ENCODE measurements at places on chromosomes 3 and 15.
A peak's percentile ranks its signal among the peaks of the same experiment; 100 is the strongest.

- DNase-seq = no peak
Observed at GRCh38 chr15:101127506-101128076, 124.3 kb downstream of the CHSY1 start.

- DNase-seq = no peak
Observed at GRCh38 chr15:40487816-40488682, 17.3 kb downstream of the CHST14 start.

DNA sequence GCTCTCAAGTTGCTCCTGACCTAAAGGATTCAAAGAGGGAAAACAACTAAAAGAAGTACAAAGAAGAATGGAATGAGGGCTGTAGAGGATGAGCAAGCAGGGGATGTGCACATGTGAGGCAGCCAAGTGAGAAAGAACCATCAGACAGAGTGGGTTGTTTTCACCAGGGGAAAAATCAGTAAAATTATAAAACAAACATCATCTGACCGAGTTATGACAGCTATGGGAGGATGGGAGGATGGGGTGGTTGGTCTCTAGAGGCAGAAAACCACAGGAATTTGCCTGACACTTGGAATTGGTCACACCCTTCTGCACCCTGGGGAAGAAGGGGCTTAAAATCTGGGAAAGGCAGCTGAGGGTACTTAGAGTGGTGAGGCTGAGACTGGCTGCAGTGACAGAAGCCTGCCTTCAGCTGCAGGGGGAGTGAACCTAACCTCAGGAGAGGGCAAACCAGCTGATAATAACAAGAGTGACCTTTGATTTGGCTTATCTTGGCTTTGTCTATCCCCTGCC, 10.1 kb downstream of the ARHGAP31 start:
- peak; percentile 76 for DNase-seq

DNA sequence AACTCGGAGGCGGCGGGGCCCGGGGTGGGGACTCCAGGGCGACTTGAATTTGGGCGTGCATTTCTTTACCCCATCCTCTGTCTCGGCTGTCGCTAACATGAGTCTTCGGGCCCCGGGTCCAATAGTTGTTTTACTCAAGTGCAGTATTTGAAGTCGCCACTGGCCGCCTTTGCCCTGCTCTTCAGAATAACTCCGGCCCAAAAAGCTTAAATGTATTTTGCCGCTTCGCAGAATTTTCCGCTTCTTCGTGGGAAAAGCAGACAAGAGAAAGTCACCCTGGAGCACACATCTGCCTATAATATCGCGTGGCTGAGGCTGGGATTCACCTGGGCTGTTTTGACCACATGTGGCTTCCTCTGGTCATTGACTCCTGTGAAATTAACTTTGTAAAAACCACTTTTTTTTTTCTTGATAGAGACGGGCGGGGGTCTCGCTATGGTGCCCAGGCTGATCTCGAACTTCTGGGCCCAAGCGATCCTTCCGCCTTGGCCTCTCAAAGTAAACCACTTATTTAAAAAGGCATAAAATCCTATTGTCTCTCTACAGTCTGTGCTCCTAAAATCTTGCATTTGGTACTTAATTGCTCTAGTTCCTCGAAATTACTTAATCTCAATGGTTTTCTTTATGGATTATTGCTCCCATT, 676 bp downstream of the CNOT10 start:
- no peak for DNase-seq

GRCh38 chr3:128187495-128187894, 34.2 kb downstream of the EEFSEC start:
- no peak for DNase-seq

GRCh38 chr3:43238801-43239200, 47.5 kb upstream of the SNRK start:
- DNase-seq = no peak

DNA sequence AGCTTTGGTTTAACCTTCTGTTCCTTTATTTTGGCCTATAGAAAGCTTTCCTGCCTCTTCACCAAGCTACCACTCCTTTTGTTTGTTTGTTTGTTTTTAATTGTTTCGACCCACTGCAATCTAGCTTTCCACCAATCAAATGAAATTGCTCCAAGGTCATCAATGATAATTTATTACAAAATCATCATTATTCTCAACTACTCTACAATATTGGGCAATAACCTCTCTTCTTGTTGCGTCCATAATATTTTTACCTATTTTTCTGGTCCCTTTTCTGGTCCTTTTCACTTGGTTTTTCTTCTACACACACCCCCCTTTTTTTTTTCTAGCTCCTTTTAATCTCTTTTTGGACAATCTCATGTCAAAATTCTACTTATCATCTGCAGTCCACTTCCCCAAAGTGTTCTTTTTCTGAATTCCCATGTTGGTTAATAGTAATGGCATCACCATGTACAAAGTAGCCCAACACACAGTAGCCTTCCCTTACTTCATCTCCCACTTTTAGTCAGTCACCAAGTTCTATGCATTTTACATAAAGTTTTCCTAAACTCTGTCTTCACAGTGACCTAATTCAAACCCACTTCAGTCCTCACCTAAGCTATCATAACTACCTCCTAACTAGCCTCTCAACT, 11.0 kb upstream of the ANKRD28 start:
- no peak for DNase-seq

DNA sequence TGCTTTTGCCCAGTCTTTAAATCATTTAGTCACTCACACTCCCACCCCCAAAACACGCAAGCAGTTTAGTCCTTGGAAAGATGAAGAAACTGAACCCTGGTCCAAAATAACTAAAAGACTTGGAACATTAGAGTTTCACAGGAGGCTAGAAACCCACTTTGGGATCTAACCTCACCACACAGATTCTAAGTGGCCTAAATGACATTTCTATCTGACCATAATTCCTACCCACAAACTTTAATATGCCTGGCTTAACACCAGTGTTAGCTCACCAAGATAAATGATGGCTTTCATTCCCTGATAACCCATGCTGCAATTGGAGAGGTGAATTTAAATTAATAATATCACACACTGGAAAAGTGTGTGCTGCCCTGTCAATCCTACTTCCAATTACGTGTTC, 295.3 kb upstream of the UBE2E2 start:
- no peak for DNase-seq

DNA sequence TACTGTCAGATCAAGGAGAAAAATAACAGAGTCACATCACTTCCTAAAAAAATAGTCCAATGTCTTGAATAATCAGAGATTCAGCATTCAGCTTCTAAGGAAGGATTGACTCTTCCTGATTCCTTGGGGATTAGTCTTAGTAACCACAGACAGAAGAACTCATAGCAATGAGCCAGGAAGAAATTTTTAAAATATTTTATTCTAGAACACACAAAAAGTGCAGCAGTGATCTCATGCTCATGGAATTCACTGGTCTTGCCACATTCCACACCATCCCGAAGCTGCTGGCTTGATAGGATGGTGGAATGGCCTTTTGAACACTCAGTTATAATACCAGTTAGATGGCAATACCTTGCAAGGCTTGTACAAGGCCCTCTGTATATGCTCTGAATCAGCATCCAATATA, 43.0 kb upstream of the ABI3BP start:
- peak; percentile 93 for DNase-seq

- no peak for DNase-seq
Observed at GRCh38 chr15:50880206-50880605, 28.3 kb upstream of the AP4E1 start.

DNA sequence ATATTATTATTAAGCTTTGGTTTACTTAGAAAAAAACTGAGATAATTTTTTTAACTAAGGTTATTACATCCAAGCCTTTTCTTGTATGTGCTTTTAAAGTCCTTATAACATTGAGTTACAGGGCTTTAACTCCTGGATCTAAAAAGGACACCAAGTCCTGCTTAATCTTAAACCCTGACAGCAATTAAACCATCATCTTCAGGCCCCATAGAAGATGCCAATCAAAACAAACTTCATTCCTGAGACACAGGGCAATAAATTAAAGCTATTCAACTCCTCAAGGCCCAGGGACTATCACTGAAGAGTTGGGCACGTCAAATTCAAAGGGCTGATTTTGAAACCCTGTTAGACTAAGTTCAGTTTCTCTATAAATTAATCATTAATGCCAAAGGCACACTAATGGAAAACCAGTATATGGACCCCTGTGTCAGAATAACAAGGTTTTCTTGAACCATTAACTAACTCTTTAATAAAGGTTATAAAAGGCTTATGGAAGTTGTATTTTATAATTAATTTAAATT, 1152.6 kb downstream of the NSUN3 start:
- DNase-seq = no peak

- peak; percentile 53 for DNase-seq
Observed at GRCh38 chr3:90092994-90093393, 985.6 kb downstream of the EPHA3 start.

DNA sequence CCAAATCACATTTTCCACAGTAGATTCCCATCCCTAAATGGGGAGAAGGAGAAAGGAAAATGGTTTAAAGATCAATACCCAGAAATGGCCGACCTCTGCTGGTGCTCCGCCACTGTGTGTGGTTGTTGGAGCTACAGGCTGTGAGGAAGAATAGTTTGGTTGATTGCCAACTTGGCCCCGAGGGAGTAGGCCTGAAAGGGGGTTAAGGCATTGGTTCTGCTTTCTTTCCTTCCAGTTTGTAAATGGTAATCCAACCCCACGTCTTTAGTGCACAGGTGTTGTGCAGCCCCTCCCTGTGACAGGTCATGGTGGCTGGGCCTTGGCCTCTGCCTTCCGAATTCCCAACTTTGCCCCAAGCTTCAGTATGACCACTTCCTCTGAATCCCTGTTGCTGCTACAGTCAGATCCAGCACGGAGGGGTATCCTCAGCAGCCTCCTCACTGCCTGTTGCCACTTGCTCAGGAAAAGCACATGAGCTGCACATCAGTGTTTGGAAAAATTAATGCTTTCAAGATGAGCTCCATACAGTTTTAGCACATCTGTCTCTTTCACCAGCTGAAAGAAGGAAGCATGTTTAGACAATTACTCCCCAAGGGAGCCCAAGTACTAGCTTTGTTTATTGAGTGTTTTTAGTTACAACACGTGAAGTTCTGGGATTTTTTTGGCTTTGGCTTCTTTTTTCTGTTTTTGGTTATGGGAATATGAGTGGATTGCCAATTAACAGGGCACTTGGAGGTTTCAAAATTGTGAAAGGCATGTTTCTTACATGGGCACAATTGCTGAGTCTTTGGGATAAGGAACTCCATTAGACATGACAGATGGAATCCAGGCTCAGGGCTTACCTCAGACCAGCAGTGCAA, 92.3 kb upstream of the ROPN1 start:
- no peak for DNase-seq

DNA sequence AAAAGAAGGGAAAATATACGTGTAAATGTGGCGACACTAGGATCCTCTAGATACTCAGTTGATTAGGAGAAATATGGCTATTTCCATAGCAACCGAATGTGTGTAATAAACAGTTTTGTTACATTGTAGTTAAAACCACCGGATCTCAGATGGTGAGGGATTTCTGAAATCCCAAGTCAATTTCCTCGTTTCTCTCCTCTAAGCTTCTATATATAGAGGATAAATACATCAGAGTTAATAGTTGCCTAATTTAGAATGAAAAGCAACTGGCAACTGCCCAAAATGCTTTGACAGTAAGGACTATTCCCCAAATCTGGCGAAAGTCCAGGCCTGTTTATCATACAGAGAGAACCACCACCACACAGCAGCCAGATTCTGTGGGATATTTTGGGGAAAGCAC, 112.6 kb downstream of the GABRB3 start:
- DNase-seq = peak; percentile 59

DNA sequence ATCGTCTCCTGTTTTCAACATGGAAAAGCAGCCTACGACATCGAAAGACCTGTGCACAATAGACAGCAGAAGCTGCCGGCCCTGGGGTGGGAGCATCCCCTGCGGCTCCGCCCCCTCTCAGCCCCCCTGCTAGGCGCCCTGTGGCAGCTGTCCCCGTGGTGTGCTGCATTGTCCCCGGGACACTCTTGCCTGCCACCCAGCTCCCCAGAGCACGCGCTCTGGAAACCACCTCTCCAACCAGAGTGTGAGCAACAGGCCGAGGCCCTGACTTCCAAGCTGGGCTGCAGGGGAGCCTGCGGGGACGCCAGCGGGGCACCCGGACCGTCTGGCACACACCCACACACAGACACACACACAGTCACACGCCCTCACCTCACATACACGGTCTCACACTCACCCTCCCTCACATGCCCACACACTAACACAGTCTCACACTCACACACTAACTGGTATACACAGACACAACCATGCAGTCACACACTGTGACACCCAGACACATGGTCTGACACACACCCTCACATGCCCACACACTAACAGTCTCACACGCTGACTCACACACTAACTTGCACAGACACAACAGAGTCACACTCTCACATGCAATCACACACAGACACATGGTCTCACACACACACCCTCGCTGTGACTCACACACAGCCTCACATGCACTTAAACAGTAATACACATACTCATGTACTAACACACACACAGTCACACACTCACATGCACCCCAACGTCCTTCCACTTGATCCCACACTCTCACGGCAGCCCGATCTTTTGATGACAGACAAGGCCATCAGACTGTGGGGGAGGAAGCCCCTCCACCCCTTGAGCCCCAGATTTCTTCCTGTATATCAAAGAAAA, 94.7 kb downstream of the OCA2 start:
- no peak for DNase-seq

DNA sequence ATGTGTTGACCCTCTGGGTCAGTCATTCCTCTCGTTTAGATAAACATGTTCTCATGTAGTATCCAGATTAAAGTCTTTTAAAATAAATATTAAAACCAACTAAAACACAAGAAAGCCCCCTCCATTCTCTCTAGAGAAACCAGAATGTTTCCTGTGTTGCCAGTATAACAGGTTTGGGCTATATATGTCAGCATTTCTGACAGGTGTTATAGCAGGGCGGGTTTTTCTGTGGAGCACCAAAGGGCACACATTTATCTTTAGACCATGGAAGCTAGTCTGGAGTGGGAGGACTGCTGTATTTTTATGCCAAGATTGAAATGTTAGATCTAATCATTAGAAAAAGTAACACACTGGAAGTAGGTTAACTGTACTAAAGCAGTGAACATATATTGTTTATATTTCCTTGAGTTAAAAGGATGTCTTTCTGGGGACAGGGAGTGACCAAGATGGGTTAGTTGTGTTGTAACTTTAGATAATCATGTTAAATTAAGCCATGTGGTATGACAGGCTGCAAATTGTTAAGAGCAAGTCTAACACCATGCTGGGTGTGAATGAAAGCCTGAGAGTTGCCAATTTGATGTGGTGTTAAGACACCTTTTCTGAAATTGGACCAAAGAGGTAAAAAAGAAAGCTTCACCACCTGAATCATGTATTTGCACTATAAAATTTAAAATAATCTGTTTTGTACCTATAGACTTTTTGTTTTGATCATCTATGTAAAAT, 15.6 kb downstream of the KCTD6 start:
- DNase-seq = no peak

DNA sequence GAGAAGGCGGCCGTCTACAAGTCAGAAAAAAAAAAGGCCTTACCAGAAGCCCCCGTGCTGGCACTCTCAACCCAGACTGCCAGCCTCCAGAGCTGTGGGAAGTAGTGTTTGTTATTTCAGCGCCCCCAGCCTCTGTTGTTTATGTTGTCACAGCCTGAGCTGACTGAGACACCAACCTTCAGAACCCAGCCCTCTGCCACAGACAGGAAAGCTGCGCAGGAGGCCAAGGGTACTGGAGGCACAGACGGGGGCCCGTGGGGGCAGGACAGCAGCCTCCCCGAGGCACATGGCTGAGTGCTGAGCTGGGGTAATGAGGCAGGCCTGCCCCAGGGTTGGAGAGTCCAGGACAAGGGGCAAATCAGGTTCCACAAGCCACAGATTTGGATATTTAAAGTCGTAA, 33.7 kb downstream of the HCN4 start:
- DNase-seq = peak; percentile 3

- no peak for DNase-seq
Observed at GRCh38 chr3:195135917-195136316, 135.0 kb downstream of the XXYLT1 start.

Measured in mesendoderm (in vitro differentiated cells).